Endodermal cell (in vitro differentiated cells): ENCODE measurements at places on chromosomes 13 and 19.

DNA sequence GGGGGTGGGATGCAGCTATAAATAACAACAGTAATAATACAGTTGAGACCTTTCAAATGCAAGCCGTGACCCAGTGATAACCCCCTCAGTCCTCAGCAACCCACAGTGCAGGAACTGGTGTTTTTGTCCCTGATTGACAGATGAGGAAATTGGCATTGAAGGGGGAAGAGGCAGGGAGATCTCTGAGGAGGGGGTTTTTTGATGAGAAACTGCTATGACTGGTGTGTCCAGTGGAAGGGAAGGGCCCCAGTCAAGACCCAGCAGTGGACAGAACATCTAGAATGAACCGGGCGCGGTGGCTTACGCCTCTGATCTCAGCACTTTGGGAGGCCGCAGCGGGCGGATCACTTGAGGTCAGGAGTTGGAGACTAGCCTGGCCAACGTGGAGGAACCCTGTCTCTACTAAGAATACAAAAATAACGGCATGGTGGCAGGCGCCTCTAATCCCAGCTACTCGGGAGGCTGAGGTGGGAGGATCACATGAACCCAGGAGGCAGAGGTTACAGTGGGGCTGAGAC is 1.9 kb downstream of the MAP1S start:
- no peak for DNase-seq

DNA sequence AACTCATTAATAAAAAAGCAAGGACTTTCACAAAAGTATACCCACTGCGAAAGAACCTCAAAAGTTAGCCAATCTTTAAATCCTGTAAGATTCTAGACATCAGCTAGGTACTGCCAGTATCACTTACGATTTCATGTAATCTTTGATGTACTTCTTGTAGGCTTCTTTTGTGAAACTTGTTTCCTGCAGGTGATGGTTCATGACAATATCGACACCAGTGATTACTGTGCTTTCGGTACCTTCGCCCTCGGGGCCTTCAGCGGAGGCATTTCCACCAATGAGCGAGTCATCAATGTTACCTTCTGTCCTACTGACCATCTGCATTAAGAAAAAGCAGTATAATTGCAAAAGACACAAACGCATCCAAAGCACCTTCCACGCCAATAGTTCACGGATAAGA is 1.1 kb downstream of the TPT1 start:
- DNase-seq: no peak

- DNase-seq: peak; percentile 51
Observed at GRCh38 chr19:18730885-18731513, 47.5 kb downstream of the CRTC1 start.

DNA sequence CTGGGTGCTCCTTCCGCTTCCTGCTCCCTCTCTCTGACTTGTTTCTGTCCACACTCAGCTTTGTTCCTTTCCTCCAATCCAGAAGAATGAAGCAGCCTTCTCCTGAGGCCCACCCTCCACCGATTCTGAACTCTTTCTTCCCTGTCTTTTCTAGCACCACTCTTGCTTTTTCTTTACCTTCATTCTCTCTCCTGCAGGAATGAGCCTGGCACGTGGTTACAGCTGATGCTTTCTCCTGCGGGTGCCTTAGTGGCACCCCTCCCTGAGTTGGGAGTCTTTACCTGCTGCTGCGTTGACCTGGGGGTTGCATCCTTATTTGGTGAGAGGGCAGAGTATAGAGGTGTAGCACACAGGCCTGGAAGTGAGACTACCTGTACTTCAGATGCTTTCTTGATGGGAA is 6.2 kb downstream of the UBAC2 start:
- DNase-seq: peak; percentile 13

GRCh38 chr19:10747271-10747670 is 29.4 kb downstream of the DNM2 start:
- DNase-seq: no peak

DNA sequence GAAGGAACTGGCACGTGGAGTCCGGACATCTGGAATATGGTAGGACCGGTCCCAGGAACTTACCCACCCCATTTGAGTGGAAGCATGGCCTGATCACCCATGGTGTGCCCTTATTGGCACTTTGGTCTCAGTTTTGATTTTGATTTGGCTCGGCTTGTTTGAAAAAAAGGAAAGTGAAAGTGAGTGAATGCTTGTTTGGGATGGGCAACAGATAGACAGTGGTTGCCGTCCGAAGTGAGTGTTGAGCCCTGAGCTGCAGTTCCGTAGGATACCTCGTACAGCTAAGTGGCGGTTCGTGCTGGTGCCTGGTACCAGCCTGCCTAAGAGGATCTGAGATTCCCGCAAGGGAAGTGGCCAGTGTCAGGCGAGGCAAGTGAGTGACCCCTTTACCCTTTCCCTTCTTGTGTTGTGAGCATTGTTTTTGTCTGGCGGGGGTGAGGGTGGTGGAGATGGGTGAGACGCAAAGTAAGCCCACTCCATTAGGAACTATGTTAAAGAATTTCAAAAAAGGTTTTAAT is 605.8 kb downstream of the UQCRFS1 start:
- DNase-seq: no peak

DNA sequence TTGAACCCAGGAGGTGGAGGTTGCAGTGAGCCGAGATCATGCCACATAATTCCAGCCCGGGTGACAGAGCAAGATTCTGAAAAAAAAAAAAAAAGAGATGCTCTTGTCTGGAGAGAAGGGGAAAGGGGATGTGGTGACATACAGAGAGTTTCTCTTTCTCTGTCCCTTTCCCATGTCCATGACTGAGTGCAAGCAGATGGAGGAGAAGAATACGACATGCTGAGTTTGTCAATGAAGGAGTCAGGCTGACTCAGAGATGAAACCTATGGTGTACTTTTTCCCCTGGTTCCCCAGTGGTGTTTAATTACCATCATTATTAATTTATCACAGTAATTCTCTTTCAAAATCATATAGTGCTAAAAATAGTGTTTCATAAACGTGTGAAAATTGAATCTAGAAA is 448.8 kb downstream of the FOXO1 start:
- DNase-seq: no peak

DNA sequence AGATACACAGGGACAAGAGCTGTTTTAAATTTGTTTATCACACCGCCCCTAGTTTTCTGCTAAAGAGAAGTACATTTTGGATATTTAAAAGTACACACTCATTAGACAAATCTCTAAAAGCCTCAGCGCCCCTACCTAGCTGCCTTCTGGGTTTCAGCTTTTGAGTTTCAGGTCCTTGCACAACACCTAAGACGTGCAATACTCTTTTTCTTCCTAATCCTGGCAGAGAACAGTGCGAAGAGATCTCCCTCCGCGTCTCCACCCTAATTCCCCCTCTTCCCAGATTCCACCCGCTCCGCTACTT is 421 bp upstream of the KLF5 start:
- no peak for DNase-seq

- peak; percentile 60 for DNase-seq
Observed at GRCh38 chr19:38945562-38946228, 15.0 kb downstream of the MRPS12 start.

DNA sequence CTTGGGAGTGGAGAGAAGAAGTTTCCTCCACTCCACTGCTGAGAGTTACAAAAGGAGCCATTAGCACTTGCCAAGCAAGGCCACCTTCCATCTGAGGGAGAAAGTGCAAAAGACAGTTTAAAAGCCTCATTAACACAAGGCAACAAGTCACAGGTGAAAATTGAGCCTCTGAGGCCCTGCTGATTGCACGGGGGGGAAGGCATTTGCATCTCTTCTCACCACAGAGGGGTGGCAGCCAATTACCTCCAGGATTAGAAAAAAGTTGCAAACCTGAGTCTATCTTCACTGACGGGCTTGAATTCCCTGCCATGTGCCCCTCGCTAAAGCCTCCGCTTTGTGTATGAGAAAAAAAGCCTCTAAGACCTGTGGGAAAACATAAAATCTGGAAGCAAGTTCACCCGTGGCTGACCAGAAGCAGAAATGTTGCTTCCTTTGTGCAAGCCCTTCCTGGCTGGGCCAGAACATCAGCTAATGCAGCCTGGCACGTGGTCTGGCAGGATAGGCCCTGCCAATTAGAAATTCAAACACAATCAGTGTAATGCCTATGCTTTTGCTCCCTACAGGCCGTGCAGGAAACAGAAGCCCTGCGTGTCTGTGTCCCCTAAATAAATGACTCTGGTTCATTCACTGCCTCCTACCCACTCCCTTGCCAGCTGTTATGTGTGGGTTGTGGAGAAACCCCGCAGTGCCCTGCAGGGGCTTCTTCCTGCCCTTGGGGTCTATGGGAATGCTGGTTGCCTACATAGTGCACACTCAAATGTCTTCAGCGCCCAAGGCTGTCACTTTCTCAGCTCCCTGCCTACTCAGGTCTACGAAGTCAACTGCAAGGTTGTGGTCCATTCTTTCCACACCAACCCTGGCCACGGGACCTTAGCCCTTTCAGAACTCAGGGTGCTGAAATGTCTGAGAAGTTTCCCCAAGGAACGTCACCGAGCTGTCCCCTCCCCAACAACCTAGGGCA is 150.2 kb downstream of the UQCRFS1 start:
- peak; percentile 92 for DNase-seq

- peak; percentile 56 for DNase-seq
Observed at GRCh38 chr19:9883231-9883758, 48.2 kb downstream of the PIN1 start.

GRCh38 chr13:79155883-79156282 is 250.2 kb downstream of the RBM26 start:
- no peak for DNase-seq

- DNase-seq: no peak
Observed at GRCh38 chr19:12967907-12968306, 1.5 kb upstream of the DAND5 start.

DNA sequence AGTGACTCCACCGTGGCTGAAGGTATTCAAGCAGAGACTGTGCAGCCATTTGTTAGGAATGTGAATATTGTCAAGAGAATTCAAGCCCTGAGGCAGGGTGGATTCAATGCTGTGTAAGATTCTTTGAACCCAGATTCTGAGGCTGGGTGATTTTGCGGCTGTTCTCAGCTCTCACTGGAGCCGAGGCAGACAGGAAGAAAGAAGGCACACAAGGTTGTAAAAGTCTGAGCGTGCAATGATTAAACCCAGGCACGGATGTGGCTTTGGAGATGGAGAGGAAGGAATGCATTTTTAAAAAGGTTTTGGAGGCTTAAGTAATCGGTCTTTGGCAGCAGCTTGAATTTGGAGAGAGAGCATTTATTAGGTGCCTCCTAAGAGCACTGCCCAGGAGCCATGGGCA is 187.9 kb downstream of the KATNAL1 start:
- DNase-seq: no peak

GRCh38 chr19:32131005-32131404 is 214.4 kb upstream of the ZNF507 start:
- DNase-seq: no peak

DNA sequence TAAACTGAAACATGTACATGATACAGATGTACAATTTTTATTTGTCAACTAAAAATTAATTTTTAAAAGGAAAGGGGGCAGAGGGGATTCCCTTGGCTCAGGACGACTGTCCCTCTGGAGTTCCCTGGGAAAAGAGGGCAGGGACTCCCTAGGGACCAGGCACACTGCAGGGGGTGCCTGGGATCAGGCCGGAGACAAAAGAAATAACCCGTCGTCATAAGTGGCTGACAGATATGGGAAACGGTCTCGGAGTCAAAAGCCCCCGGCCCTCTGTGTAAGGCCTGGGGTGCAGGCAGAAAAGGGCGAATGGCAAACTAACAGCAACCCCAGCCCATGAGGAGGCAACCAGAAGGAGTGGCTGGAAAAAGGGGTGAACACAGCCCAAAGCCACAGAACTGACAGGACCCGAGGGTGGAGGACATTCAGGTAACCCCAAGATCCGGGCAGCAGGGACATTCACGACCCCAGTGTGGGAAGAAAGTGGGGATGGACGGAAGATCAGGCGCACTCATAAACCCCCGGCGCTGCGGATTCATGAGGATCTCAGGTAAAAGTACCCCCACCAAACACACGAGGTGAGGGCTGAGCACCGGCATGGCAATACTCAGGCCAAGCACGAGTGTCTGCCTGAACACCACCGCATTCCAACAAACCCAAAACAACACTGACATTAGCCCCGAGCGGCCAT is 6.7 kb downstream of the MLLT1 start:
- DNase-seq: no peak

DNA sequence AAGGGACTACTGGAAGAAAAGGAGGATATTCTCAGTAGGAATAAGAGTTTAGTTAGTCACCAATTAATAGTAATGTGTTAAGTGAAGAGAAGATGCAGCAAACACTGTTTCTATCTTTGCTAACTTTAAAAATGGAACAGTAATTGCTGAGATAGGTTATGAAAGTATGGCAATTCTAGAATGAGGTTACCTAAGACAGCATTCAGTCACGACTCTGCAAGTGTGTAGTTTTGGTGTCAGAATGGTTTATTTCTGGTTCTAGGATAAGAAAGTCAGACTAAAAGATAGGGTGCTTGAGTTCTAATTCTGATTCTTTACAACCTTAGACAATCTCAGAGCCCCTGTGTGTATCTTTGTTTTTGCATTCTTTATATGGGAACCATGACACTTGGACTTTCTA is 138.1 kb downstream of the POU4F1 start:
- DNase-seq: no peak

DNA sequence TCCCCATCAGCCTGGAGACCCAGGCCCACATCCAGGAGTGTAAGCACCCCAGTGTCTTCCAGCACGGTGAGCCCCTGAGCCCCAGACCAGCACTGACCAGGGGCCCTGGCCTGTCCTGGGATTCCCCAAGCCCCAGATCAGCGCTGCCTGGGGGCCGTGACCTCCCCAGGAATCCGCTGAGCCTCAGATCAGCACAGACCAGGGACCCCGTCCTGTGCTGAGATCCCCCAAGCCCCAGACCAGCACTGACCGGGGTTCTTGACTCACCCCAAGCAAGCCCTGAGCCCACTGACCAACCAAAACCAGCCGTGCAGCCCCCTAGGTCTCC is 5.7 kb downstream of the MCOLN1 start:
- DNase-seq: peak; percentile 37

DNA sequence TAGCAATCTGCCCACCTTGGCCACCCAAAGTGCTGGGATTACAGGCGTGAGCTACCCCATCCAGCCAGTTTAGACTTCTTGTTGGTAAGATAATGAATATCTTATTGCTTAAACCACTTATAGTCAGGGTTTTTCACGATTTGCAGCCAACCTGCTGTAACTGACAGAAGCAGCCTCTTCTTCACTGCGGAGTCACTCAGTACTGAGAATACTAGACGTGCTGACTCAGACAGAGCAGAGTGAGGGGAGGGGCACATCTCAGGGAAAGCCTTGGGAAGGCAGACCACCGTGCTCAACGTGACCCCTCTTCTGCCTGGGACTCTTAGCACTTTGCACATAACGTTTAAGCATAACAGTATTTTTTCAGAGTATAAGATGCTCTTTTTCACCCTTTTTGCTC is 74.3 kb upstream of the ARHGEF7 start:
- no peak for DNase-seq
